ENCODE measurements at places on chromosomes 16 and 17.

DNA sequence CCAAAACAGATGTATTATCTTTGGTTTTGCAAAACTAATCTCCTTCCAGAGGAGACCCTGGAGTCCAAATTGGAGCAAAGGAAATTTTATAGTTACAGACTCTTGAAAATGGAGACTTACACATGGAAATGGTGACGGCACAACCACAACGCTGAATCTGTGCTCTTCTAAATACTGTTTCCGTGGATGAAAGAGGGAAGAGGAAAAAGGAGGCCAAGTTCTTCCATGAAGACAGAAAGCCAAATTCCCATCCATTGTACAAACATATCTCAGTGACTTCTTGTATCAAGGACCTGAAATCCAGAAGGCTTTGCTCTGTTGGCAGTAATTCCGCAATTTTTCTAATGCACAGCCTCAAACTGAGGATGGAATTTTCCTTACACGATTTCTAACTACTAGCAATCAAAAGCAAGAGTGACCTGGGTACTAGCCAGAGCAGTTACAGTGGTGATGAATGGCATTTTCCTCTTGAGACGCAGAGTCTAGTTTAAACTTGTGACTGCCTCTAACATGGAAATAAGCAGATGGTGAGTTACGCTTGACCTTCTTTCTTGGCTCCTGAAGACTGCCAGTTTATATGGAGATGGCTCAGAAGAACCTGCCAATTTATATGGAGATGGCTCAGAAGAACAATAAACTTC, 38.5 kb downstream of the VPS53 start:
- DNase-seq = no peak

- peak; percentile 53 for DNase-seq
These were observed at the start of gene XAF1 for GRCh38 chr17:6755731-6756184. TSS of gene XAF1 (plus strand) at chr17:6756046. CDS start at chr17:6756079, 33 bp downstream.

- DNase-seq = no peak
These were observed 10.1 kb downstream of the TK2 start for GRCh38 chr16:66539623-66540469.

DNA sequence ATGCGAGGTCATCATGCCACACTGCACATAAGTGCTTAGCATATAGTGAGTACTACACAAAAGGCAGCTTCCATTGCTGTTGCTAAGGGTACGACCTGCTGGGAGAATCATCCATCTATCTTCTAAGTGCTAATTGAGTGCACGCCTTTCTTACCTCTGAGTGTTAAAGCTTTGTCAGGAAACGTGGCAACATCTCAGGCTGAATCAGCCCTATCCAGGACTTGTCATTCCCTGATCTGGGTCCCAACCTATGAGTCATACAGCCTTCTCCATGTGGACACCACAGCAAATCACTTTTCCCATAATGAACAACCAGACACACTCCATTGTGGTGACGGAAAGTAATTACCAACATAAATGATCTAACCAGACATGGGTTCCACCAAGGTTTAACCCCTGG, 201.1 kb upstream of the MAF start:
- DNase-seq = no peak

DNA sequence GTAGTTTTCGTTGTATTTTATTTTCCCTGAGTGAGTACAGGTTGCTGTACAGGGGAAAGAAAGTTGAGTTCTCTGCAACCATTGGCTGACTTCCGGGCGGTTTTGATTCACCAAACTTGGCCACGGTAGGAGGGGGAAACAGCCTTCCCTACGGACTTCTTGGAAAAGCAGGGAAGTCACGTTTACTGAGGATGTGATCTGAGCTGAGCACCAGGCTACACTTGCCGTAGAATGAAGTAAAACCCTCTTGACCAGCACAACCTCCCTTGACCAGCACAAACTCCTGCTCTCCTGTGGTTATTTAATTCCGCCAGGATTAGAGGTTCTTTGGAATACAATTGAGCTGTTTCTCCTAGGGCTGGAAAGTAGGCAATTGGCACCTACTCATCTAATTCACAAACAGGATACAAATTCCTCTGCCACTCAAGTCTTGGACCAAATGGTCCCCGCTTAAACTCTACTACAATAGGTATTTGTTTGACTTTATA, 242.0 kb upstream of the RBFOX1 start:
- DNase-seq = no peak

DNA sequence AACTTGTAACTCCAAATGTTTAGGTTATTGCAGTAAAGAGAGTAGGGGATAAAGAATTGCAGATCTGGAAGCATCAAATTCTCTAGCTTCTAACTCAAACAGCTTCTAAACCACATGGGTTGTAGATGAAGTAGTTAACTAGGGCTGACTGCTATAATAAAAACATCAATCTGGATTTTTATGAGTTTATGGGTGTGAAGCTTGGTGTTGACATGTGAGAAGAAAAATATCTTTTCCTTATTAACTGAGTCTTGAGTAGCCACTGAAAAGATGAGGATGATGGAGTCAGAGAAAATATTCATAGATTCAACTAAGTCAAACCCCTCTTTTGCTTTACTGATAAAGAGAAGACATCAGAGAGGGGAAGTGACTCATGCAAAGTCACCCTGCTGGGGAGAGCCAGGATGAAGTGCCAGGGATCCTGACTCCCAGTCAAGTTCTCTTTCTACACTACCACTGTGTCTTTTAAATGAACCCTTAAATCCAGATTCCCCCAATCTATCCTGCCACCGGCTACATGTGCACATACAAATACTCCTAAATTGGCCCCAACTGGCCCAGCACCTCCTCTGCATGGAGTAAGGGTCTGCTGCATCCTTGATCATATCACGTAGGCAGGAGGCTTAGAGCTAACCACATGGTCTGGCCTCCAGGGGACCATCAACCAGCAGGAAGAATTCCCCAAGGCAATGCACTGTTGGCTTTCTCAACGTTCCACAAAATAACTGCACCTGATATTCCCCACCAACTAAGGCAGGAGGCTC, 264.0 kb upstream of the CCL2 start:
- DNase-seq = no peak

DNA sequence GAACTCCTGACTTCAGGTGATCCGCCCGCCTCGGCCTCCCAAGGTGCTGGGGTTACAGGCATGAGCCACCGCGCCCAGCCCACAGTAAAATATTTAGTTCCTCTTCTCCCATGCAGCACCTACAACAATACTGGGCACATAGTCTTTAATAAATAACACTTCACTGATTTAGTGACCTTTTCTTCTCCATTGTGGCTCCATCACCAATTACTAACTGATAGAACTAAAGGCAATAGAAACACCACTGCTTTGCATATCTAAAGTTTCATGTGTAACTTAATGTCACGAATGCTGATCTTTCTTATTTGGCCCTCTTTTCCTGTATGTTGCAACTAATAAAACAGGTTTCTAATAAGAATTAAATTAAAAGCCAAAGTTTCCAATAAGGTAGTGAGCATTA, 38.9 kb downstream of the TRIM37 start:
- no peak for DNase-seq

- DNase-seq = no peak
These were observed 13.2 kb downstream of the PSMD12 start for GRCh38 chr17:67353161-67353560.

- no peak for DNase-seq
These were observed 169.1 kb downstream of the XYLT1 start for GRCh38 chr16:17301593-17302135.

- no peak for DNase-seq
These were observed 410.9 kb downstream of the SOX9 start for GRCh38 chr17:72531729-72532128.

DNA sequence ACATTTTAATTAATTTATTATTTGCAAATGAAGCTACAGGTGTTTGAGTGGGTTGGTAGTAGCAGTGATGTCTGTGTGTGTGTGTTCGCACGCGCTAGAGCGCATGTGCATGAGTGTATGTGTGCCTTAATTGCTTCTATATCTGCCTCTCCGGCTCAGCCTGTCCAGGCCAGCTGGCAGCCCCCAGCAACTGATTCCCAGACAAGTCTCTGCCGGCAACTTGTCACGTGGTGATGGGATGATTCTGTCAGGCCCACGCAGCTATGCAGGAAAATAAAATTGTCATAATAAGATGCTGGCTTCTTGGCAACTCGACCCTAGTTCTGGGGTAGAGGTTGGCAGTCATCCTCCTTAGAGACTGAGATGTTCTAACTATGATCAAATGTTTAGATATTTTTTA, 712.8 kb upstream of the SOX9 start:
- no peak for DNase-seq

GRCh38 chr16:19929062-19929511, 44.4 kb upstream of the GPRC5B start:
- no peak for DNase-seq

DNA sequence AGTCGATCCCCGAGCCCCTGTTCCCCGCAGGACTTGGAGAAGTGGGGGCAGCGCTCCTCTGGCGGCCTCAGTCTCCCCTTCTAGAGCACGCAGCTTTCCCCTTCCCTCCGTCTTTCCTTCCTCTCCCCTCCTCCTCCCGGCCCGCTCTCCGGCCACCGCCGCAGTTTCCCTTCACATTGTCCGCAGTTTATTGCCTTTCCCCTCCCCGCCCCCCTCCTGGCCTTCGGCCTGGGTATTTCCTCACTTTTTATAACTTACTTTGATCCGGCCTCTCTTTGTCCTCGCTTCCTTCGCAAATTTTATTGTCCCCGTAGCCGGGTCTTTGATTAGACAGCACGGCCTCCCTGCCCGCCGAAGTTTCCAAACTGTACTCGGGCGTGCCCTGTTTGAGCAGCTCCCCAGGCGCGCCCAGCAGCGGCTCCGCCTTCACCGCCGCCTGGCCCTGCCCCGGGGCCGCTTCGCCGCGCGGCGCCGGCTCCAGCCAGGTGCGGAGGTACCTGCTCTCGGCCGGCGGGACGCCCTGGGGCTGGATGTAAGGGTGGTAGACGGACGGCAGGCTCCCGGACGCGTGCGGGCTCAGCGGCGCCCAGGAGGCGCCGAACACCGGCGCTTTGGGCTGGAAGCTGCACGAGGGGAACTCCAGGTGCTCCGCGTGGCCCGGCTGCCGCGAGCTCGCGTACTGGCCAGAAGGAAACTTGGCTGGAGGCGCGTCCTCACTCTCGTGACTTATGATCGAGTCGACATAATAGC, 488 bp downstream of the HOXB9 start:
- DNase-seq = no peak

DNA sequence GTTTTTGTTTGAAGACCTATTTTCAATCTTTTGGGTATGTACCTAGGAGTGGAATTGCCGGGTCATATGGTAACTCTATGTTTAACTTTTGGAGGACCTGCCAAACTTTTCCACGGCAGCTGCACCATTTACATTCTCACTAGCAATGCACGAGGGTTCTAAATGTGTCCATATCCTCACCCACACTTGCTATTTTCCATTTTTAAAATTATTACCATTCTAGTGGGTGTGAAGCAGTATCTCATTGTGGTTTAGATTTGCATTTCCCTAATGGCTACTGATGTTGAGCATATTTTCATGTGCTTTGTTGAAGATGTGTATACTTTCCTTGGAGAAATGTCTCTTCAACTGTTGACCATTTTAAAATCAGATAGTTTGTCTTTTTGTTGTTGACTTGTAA, 60.3 kb upstream of the HAPSTR1 start:
- DNase-seq = no peak

- no peak for DNase-seq
These were observed 90.0 kb downstream of the SDR42E1 start for GRCh38 chr16:81921085-81921814.
